Myocyte (in vitro differentiated cells): ENCODE measurements at places on chromosomes 6 and 20. TPM values are rescaled to one million over a fixed set of nuclear protein-coding genes. Genes with fewer than 3 reads are reported as not detected.

MBOAT1 gene
- total RNA-seq: 0.16 TPM in 1 of 2 replicates, not detected in the other

SLC17A2 gene
- 0.16 and 0.21 TPM in 2 replicates for total RNA-seq

C20orf96 gene
- 2.5 and 3.3 TPM in 2 replicates for total RNA-seq

RPL7L1 gene
- total RNA-seq: 110 and 113 TPM in 2 replicates

TMEM244 gene
- 0.83 TPM in 1 of 2 replicates, not detected in the other for total RNA-seq

FAM217A gene
- total RNA-seq: not detected in 2 replicates

OR2H2 gene
- not detected in 2 replicates for total RNA-seq

POM121L2 gene
- not detected in 2 replicates for total RNA-seq

ATF6B gene
- 26.4 and 34.7 TPM in 2 replicates for total RNA-seq

RAD21L1 gene
- total RNA-seq: 0.08 and 0.57 TPM in 2 replicates

NOX3 gene
- total RNA-seq: not detected in 2 replicates

FOXS1 gene
- 0.56 and 0.99 TPM in 2 replicates for total RNA-seq

PNLDC1 gene
- total RNA-seq: not detected in 2 replicates
